Stimulated activated CD4-positive, alpha-beta T cell treated with anti-CD3 and anti-CD28 coated beads, TNF-alpha, amount 100 ng/mL, for 24 hours (primary cell): ENCODE measurements at places on chromosomes 5 and 9.

DNA sequence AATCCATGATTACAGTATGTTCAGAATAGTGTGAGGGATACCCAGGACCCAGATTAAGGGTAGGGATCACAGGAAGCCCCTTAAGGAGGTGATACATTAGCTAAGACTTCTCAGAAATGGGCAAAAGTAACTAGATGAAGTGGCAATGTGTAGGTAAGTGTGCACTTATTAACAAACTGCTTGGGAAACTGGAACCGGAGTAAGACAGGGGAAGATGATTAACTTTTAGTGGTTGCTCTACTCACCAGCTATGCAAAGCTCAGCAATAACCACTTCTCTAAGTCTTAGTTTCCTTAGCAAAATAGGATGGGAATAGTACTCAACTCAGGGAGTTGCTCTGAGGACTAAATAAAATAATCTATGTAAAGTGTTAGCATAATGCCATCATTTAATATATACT, 182.2 kb downstream of the MCTP1 start:
- no peak for DNase-seq

GRCh38 chr5:179143446-179143845, 83.3 kb downstream of the ZNF354C start:
- no peak for DNase-seq

DNA sequence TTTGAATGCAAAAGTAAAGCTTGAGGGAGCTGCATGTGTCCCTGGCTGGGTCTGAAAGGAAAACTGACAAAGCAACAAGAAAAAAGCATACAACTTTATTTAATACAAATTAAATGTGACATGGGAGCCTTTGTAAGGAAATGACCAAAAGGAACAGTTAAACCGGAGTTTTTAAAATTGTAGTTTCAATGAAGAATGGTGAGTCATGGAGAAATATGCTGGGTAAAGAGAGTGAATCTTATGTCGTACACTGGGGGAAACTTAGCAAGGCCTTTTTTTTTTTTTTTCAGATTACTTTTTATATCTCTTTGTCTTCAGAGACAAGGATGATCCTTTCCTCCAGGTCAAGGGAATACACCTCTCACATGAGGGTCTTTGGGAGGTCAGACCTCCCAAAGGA, 50.1 kb upstream of the FBXL17 start:
- no peak for DNase-seq

DNA sequence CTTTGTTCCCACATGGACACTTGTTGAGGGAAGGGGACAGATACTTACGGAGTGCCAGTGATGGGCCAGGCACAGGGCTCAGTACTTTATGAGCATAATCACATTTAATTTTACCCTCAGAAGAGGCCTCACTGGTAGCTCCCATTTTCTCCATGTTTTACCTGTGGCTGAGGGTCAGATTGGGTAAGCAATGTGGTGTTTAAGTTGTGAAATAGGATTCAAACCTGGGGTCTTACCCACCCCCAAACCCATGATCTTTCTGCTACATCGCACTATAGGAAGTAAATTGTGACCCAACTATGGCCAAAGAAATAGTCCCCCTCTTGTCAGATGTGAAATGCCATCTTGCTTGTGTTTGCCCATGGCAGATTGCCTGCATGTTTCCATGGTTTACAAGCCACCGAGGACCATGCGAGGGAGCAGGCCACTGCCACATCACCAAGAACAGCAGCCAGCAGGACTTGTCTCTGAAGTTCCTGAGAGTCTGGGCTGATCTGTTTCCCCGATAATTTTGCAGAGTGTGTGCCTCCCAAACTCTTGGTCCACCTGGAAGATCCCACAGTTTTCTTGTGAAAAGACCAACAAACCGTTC, 95.4 kb downstream of the MACROH2A1 start:
- no peak for DNase-seq

DNA sequence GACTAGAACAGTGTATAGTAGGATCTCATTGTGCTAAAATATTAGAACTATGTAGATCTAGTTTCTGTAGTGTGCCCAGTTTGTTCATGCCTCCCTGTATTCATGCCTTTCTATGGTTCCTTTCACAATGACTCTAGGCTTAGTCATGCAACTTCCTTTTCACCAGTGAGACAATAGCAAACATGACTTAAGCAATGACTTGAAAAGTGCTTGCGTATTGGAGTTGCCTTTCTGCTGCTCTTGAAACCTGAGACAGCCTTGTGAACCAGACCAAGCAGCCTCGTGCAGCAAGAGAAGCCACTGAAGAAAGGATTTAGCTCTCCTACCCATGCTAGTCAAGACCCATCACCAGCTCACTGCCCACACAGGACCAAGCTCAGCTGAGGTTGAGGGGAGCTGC, 294.5 kb upstream of the TAS2R1 start:
- no peak for DNase-seq

- DNase-seq: no peak
Observed at GRCh38 chr5:173567548-173567947, 48.9 kb downstream of the BOD1 start.

- DNase-seq: no peak
Observed at GRCh38 chr5:72125941-72126620, 18.8 kb downstream of the MAP1B start.

GRCh38 chr9:2359891-2360471, 261.6 kb upstream of the VLDLR start:
- DNase-seq: no peak

GRCh38 chr5:87101321-87101720, 166.4 kb upstream of the RASA1 start:
- DNase-seq: no peak

- no peak for DNase-seq
Observed at GRCh38 chr9:134237630-134238265, 73.4 kb upstream of the RNU6ATAC start.

- DNase-seq: no peak
Observed at GRCh38 chr9:108903420-108904103, 30.4 kb downstream of the ELP1 start.

- no peak for DNase-seq
Observed at GRCh38 chr9:132478353-132479050, 68.5 kb downstream of the CFAP77 start.

GRCh38 chr9:33025572-33026342, 684 bp downstream of the DNAJA1 start:
- DNase-seq: peak; percentile 57

DNA sequence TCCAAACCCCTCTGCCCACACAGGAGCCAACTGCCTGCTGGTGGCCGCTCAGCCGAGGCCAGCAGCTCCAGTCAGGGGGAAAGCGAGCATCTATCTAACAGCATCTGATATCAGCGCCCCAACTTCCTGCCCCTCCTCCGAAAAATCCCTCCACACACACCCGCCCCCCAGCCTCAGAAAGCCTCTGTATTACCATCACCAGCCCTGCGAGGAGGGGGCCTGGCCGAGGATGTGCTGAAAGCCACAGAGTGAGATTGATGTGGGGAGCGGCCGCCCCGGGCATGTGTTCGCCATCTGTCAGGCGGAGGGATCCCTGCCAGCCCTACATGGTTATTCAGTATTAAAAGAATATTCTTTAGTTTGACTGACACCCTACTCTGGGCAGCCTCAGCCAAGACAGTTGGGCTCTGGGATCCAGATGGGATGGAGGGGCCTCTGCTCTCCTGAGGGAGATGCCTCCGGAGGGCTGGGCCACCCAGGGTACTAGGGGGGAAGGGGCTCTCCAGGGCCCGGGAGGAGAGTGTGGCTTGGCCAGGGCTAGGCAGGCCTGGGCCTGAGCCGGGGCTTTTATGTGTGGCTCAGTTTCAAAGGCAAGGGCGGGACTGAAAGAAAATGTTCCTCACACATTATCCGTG, 98.0 kb downstream of the HSD17B3 start:
- no peak for DNase-seq

DNA sequence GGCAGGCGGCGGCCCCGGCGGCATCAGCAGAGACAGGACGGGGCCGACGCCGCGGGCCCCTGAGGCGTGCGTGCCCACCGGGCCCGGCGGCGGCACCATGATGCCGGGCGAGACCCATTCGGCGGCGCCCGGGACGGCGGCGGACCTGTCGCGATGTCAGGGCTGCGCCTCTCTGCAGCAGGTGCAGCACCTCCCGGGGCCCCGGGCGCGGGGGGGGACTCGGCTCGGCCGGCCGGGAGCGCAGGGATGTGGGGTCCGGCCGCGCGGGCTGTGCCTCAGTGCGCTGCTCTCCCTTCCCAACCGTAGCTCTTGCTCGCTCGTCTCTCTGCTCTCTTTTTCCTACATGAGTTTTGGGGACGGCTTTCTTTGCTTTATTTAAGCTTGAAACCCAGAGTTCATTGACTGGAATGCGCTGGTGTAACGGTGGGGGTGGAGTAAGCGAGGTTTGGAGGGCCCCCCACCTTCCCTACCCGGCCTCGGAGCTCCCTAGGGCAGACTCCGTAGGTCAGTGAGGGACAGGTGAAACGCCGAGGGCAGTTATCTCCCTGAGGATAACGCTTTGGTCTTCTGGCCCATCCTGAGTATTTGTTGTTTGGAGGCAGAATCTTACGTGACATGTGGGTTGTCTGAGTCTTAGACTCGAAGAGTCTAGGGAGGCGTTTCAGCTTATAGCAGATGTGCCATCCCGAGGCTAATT, 490 bp downstream of the ICE1 start:
- no peak for DNase-seq

- DNase-seq: no peak
Observed at GRCh38 chr5:127839496-127840197, 136.5 kb downstream of the CCDC192 start.

GRCh38 chr5:142296914-142297417, 27.9 kb downstream of the SPRY4 start:
- no peak for DNase-seq

GRCh38 chr5:140992828-140993227, 26.6 kb downstream of the PCDHAC2 start:
- no peak for DNase-seq

DNA sequence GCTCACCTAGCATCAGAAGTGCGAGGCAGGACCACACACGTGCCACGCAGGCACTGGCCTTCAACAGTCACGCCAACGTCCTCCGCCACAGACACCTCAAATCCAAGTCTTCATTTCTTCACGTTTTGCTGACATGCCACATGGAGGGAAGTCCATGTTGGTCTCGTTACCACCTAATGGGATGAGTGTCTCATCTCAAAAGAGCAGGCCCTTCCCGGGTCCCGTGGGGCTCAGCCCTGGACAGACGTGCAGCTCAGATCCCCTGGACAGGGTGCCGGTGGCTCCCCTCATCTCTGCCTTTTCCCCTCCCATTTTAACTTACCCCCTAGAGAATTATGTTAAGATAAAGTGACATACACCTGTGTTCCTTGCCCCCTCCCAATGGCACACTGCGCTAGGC, 76.8 kb downstream of the MRPL36 start:
- DNase-seq: no peak

- no peak for DNase-seq
Observed at GRCh38 chr9:121324316-121324715, 45.7 kb downstream of the STOM start.

DNA sequence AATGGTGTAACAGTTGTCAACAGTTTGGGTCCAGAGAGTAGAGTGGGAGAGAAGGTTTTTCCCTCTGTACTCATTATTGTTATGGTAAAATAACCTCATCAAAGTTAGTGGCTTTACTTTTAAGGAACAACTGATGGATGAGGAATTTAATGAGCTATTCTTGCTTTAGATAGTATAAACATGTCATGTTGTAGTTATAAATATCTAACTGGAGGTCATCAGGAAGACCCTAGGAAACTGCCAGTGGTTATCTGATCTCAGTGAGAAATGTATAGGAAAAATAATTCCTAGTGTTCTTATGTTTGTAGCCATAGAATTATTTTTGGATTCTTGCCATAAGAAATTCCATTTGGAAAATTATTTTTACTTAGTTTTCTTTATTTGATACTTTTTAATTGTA, 4.1 kb downstream of the ERCC6L2 start:
- no peak for DNase-seq

GRCh38 chr9:38254151-38254550, 138.4 kb upstream of the ALDH1B1 start:
- DNase-seq: no peak

DNA sequence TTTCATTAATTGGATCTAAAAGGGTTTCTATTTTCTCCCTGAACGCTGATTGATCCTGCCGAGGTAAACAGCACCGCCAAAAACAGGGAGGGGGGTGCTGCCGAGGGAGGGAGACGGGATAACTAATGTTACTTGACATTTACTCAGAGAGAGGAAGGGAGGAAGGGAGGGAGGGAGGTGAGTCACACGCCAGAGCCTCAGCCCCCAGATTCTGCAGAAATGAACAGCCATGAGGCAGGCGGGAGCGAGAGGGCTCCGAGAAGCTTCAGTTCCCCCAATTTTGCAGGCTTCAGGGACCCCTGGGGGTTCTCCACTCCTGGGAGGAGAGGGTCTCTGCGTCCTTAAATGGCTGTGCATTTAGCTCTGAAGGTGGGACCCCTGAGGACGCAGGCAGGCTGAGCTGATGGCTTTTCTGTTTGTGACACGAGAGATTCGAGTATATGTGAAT, 59.1 kb upstream of the IER5L start:
- DNase-seq: peak; percentile 70

DNA sequence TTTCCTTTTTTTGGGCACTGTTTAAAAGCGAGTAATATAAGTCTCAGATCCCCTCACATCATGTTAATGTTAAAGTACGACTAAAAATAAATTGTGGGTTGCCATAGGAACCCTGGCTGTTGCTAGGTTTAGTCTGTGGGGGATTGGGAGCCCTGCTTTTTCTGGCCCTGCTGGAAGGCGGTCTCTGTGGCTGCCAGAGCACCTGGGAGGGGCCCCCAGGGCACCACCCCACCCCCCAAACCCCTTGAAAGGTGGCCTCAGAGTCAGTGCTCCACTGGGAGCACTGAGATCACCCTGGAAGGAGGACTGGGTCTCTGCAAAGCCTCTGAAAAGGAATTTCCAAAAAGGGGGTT, 66.2 kb upstream of the NEURL1B start:
- no peak for DNase-seq

DNA sequence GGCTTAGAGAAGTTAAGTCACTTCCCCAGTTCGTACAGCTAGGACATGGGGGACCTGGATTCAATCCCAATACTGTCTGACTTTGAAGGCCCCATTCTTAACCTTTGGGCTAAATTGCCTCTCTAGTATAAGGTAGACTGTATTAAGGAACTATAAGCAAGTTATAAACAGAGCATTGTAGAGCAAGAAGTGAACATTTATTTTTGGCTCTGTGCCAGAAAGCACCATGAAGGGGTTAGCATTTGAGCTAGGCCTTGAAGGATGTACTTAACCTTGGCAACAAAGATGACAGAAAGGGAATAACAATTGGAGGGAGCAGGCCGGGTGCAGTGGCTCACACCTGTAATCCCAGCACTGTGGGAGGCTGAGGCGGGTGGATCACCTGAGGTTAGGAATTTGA, 32.8 kb downstream of the GALNT10 start:
- no peak for DNase-seq

GRCh38 chr5:42285230-42285629, 138.0 kb upstream of the GHR start:
- DNase-seq: no peak

- no peak for DNase-seq
Observed at GRCh38 chr5:39022151-39022550, 52.0 kb downstream of the RICTOR start.

DNA sequence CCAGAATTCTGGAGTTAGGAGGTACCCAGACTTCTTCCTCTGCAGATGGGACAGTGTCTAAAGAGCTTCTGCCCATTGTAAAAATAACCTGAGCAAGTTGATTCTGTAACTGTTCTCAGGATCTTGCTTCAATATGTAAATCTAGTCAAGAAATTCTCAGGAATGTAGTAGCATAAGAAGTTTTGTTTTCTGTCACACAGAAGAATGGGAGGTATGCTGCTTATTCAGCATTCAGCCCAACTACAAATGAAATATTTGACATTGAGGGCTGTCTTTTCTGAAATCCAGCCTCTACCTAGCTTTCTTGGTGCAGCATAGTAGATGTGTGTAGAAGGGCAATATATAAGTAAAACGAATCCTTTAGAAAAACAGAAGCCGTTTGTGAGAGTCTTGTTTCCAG, 13.8 kb downstream of the MACIR start:
- DNase-seq: no peak

- no peak for DNase-seq
Observed at GRCh38 chr5:128470663-128471062, 67.4 kb downstream of the FBN2 start.
